ENCODE measurements at places on chromosomes 11 and 22. TPM values are rescaled to one million over a fixed set of nuclear protein-coding genes. Genes with fewer than 3 reads are reported as not detected.

- DNase-seq: no peak
These were observed 134.2 kb downstream of the RBFOX2 start for GRCh38 chr22:35894464-35894878.

DNA sequence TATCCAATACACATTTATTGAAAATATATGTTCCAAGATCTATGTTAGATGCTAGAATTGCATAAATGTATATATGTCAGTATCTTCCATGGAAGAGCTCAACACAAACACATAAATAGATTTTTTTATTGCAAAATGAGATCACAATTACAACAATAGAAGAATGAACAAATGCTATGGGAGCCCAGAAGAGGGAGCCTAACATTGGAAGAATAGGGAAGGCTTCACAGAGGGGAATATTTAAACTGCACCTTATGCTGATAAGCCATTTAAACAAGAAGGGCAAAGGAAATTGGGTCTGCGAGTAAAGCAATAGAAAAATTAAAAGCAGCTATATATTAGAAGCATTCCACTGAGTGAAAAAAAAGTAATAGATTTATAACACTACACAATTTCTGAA is 96.1 kb upstream of the LRRC55 start:
- DNase-seq: no peak

PTGDR2 gene
- 0.24 TPM for polyA plus RNA-seq

DNA sequence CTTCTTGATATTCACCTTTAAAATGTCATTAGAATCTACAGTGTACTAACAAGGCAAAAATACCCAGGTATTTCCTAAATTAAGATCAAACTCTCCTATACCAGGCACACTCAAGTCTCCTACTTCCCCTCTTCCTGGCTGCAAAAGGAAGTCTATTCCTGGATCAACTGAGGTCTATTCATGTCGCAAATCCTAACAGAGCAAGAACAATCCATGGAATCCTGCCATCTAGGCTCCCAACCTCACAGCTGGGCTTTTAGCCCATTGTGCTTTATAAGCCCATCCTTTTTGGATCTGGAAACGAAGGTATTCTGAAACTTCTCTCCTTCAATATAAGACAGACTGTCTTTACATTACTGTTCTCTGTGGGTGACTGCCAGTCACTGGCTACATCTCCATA is 161.8 kb downstream of the SOX6 start:
- DNase-seq: no peak

DNA sequence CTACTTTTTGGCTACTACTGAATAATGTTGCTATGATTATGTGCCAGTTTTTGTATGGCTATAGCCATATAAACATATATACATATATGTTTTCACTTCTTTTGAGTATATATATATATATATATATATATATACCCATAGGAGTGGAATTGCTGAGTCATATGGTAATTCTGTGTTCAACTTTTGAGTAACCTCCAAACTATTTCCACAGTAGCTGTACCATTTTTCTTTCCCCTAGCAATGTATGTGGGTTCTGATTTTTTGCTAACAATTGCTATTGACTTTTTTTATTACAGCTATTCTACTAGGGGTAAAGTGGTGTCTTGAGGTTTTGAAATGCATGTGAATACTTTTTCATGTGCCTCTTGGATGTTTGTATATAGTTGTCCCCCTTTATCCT is 30.4 kb downstream of the CBL start:
- no peak for DNase-seq

DNA sequence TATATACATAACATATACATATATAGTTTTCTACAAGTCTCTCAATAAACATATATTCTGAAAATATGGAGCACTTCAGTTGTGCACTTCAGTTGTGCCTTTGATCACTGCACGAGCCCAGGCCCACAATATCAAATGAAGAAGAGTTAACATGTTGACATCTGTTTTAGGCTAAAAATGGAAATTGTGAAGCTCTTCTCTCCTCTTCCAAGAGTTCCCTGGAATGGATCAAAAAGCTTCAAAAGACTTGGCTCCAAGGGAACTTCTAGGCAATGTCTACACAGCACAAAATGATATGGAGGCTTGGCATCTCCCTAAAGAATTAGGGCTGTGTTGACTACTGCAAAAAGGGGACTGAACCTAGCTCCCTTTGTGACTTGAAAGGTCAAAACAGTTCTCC is 36.9 kb downstream of the MAML2 start:
- DNase-seq: no peak

PRR33 gene
- 0.11 TPM for polyA plus RNA-seq

GRCh38 chr11:99333621-99334020 is 312.9 kb downstream of the CNTN5 start:
- no peak for DNase-seq

GRCh38 chr11:12835286-12835685 is 161.1 kb downstream of the TEAD1 start:
- DNase-seq: no peak

- DNase-seq: no peak
These were observed 3.0 kb downstream of the GAS2L1 start for GRCh38 chr22:29309332-29310064.

DNA sequence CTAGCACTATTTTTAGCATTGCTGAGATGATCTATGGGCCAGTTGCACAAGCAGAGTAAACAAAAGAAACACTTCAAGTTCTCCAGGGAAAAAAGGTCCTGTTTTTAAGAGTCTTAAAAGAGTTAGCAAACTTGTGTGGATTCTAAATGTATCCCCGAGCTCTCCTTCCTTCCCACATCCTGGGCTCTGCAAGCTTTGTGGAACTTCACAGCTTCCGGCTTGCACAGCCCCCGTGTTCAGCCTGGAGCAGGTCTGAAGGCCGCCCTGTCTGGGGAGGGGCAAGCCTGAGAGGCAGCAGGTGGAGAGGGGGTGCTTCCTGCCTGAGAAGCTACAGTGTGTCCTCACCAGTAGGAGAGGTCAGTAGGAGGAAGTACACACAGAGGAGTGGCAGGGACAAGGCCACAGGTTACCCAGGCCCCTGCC is 35.1 kb upstream of the SUSD2 start:
- peak; percentile 62 for DNase-seq

DNA sequence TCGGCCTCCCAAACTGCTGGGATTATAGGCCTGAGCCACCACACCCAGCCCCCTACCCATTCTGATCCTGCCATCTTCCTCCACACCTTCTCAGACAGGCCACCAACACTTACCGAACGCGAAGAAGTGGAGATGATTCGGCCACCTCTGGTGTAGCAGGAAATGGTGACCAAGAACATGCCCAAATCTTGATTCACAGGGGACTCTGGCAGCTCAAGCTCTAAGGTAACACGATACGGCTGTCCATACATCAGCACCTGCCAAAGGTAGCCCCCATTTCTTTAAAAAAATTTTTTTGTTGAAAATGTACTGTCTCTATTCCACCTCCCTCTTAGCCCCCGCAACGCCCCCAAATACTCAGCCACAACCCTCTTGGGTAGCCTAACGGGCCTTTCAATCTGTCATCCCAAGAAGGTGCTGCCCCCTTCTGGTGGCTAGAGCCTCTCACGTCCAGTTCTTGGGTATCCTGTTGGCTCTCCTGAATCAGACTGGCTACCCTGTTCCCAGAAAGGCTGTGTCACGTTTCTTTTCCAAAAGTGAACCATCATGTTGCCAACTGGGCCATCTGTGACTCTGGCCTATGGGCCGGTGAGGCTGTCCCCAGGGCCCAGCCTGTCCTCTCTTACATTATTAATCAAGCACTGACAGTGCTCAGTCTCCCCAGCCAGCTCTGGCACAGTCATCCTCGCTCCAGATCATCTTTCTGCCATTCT is 5.3 kb upstream of the LRRN4CL start:
- DNase-seq: peak; percentile 81

PIWIL4 gene
- polyA plus RNA-seq: 3.2 TPM

DNA sequence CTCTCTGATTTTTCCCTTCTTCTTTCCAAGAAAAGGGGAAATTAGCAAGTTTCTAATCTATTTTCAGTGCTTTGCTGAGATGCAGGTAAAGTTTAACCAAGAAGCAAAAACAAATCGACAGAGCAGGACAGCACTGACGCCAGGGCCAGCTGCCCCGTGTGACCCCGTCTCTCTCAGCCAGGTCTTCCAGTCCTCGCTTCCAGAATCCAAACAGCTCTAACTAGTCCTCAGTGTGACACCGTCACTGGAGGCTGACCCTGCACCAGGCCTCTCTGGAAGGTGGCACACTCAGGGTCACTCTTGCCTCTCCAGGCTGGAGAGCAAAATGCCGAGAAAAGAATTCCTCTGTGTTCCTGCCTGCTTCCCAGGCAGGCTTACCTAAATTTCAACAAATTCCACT is 44.8 kb downstream of the SHANK2 start:
- no peak for DNase-seq

NRXN2 gene
- 24.6 TPM for polyA plus RNA-seq

HSPA8 gene
- 1,151 TPM for polyA plus RNA-seq

TEX54 gene
- polyA plus RNA-seq: not detected

LMO2 gene
- polyA plus RNA-seq: 33.3 TPM

- DNase-seq: peak; percentile 88
These were observed 189.9 kb downstream of the ARHGAP42 start for GRCh38 chr11:100876815-100877520.

SORL1 gene
- polyA plus RNA-seq: 37.4 TPM

GRCh38 chr11:111851636-111852035 is 19.7 kb downstream of the ALG9 start:
- DNase-seq: no peak

- DNase-seq: no peak
These were observed 106.8 kb upstream of the ALX4 start for GRCh38 chr11:44416776-44417175.

DNA sequence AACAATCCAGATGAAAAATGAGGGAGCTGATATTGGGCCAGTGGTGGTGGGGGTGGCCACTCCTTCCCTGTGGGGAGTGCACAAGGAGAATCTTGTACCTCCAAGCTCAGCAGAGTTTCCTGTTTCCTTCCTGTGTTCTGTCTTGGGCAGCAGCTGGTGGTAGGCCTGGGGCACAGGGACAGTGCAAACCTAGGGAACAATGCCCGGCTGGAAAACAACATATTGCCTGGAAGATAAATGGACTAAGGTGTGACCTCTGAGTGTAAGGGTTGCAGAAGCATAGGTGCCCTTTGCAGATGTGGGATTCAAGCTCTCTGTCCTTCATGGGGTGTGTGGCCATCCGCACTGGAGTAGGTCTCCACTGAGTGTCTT is 5.8 kb upstream of the JAM3 start:
- no peak for DNase-seq

DNA sequence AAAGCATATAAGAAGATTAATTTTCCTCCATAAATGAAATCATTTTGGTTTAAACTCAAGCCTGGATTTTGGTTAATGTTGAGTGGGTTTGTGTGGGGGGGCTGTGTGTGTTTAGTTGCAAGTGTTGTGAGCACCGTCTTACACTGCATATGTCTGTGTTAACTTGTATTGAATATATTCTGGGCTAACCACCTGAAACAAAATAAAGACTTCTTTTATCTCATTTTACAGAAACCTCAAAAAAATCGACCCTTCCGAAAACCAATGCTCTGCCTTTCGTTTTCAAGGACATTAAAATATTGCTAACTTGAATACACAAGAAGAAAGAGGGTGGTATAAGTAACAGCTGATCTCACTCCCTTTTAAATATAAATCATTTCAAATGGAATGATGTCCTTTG is 192.2 kb upstream of the BLID start:
- DNase-seq: no peak

- no peak for DNase-seq
These were observed 405.3 kb upstream of the LUZP2 start for GRCh38 chr11:24091594-24091993.

RTCB gene
- 110 TPM for polyA plus RNA-seq

DNA sequence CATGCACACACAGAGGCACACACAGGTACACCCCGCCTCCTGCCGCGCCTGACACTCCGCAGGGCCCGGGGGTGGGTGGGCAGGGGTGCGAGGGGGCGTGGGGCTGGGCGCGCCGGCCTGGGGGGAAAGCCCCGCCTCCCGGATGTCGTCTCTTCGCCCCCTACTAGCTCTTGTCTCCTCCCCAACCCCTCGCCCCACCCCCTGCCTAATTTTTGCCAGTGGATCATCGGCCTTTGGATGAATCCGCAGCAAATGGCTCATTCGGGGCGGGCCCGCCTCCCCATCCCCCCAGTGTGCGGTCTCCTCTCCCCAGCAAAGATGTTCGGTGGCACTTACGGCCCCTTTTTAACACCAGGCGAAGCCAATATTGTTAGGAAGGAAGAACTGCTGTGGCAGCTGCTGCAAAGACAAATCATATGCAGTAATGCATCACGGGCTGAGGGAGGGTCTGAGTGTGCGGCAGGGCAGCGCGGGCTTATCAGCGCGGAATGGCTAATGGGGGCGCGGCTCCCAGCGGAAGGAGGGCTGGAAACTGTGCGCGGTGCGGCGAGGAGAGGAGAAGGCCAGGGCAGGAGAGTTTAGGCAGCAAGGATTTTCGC is 13.4 kb upstream of the NECTIN1 start:
- DNase-seq: no peak

DNA sequence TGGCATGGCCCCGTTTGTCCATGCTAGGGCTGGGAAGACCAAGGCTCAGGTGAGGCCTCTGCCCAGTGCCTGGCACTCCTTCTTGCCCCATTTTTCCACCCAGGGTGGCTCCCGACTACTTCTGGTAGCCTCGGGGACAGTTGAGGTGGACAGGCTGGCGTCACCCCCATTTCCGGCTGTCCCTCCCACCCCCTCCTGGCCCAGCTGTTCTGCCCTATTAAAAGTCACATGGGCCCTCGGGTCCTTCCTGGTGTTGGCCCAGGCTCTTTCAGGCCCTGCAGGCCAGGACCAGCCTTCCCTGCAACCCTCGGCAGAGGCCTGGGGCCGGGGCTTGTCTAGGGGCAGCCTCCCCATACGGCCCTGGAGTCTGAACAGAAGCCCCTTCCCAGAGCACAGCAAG is 9.5 kb downstream of the CD81 start:
- DNase-seq: no peak

AGBL2 gene
- 16.2 TPM for polyA plus RNA-seq

SPTBN2 gene
- polyA plus RNA-seq: 52.7 TPM

C11orf97 gene
- 0.16 TPM for polyA plus RNA-seq

PSMC3 gene
- 154 TPM for polyA plus RNA-seq

- DNase-seq: no peak
These were observed 54.0 kb downstream of the GAB4 start for GRCh38 chr22:16954060-16954403.

- DNase-seq: no peak
These were observed 16.1 kb upstream of the CARD18 start for GRCh38 chr11:105155679-105156078.

GRCh38 chr11:100269516-100269915 is 417.6 kb upstream of the ARHGAP42 start:
- DNase-seq: no peak

CHST1 gene
- polyA plus RNA-seq: 10.9 TPM

MAML2 gene
- 28.8 TPM for polyA plus RNA-seq

KCNJ5 gene
- polyA plus RNA-seq: 5.8 TPM

DNA sequence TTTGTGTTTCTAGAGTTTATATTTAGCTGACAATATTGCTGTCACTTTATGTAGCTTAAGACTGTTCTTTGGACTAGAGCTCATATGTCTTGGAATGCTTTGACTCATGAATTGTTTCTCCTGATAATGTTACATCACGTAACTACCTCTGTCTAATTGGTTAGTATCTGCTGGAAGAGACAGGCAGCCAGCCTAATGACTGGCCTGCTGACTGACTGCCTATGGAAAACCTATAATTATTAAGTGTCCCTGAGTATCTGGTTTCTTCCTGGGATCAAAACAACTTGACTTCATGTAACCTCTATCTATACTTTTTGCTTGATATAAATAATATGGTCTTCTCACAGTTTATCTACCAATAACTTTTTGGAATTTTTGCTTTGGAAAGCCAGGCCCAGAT is 9.4 kb downstream of the SOX6 start:
- no peak for DNase-seq

MIOX gene
- polyA plus RNA-seq: 4.2 TPM

CDON gene
- 30.0 TPM for polyA plus RNA-seq

Data from renal pelvis (tissue), 12 donors.